NAMALWA (cell line): ENCODE measurements at places on chromosomes 6 and 20.

GRCh38 chr6:33437666-33438065 lies 16.7 kb upstream of the ZBTB9 start:
- no peak for DNase-seq

DNA sequence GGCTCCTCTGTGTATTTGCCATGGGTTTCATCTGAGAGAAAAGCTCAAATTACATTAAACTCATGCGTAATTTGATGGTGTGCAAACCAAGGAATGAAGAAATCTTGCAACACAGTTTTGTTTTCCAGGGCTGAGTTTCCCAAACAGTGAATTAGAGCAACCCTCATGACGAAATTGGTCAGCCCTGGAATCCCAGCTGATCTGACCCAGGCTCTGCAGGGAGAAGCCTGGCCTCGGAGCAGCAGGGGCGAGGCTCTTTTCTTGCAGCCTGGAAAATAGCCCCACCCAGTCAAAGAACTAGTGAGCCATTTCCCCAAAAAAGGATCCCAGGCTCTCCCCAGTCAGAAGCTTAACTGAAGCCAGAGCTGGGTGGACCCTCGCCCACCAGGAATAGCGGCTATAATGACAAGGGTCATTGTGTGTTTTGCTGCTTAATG lies 107.3 kb upstream of the SNX9 start:
- DNase-seq, result no peak

GRCh38 chr6:118801257-118801656 lies 92.7 kb upstream of the ASF1A start:
- no peak for DNase-seq

- DNase-seq, result no peak
Observed at GRCh38 chr6:136387316-136387715, 97.7 kb upstream of the BCLAF1 start.

- no peak for DNase-seq
Observed at GRCh38 chr20:64161356-64162238, 2.7 kb upstream of the MYT1 start.

- no peak for DNase-seq
Observed at GRCh38 chr20:62601172-62601571, 41.1 kb upstream of the SLCO4A1 start.
